ENCODE measurements at places on chromosomes 7 and 10.
A peak's percentile ranks its signal among the peaks of the same experiment; 100 is the strongest.

GRCh38 chr7:767580-767940, 40.5 kb upstream of the PRKAR1B start:
- DNase-seq = peak; percentile 94

DNA sequence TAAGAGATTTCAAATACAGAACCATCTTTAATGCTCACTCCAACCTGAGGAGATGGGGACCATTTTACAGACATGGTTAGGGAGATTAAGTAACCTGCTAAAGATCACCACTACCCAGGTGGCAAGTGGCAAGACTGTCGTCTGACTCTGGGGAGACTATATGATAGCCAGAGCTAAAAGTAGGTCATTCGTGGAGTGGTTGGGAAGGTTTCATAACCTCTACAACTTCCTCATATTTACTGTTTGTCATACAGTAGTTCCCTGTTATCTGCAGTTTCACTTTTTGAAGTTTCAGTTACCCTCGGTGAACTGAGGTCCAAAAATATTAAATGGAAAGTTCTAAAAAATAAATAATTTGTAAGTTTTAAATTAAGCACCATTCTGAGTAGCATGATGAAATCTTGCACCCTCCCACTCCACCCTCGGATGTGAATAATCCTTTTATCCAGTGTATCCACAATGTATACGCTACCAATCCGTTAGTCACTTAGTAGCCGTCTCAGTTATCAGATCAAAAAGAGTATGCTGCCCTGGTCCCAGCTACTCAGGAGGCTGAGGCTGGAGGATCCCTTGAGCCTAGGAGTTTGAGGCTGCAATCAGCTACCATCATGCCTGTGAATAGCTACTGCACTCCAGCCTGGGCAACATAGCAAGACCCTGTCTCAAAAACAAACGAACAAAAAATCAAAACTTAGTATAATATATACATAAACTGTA, 14.9 kb upstream of the LGI1 start:
- DNase-seq = no peak

GRCh38 chr7:84822941-84823510, 363.8 kb downstream of the SEMA3D start:
- DNase-seq = no peak

DNA sequence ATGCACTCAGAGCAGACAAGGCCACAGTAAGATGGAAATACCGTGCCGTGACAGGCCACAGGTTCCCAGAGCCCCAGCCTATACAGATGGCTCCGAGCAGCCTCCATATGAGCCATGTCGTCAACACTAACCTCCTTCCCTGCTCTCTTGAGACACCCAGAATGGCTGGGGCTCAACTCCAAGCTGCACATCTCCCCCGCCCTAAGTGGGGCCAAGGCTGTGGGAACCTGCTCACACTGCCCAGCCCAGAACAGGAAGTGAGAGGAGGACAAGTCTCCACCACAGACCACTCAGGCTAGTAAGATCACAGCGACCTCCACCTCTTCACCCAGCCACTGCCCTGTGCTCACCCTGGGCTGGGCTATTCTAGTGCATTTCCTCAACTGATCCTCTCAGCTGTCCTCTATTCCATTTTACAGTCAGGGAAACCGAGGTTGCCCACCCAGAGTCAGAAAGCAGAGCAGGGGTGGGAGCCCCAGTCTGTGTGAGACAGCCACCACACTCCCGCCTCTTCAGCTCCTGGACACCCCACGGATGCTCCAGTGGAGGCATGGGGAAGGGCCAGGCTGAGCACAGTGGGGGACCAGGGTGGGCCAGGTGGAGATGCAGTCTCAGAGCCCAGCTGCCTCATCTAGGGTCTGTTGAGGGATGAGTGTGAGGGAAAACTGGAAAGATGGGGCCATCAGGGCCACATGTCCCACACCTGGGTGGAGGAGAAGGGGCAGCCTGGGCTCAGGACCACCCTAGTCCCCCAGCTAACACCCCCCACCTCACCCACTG, 11.6 kb downstream of the GRID1 start:
- no peak for DNase-seq

GRCh38 chr7:20681258-20681882, 65.9 kb downstream of the ABCB5 start:
- no peak for DNase-seq

DNA sequence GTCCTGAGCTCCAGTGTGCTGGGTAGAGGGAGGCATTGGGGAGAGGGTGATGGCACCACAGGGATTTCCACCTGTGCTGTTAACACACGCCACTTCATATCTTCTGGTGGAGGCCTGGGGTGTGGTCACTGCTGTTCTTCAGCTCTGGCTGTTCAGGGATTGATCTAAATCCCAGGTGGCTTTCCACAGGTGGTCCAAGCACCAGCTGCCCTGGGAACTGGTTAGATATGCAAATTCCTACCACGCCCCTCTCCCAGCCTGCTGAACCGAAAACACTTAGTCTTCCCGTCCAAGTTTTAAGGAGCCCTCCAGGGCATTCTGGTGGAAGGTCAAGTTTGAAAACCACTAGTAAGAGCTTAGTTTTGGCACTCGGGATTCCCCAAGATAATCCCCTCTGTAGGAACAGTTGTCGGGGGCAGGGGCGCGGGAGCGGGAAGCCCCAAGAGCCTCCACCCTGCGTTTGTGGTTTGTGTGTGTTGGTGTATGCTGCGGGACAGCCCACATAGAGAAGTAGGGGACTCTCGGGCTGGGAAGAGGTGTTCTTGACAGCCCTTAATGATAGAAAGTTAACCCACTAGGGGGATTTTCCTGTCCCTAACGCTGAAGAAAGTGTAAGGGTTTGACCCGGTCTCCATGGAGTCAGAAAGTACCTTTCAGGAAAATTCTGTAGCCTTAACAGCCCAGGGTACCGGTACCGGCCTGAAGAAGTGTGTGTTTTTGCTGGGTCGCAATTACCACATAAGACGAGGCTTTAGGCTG, 5.1 kb downstream of the DEPP1 start:
- no peak for DNase-seq

- no peak for DNase-seq
Observed at GRCh38 chr7:19899529-19899928, 126.1 kb upstream of the TMEM196 start.

GRCh38 chr7:106110238-106110560, 1.9 kb downstream of the SYPL1 start:
- DNase-seq = no peak

DNA sequence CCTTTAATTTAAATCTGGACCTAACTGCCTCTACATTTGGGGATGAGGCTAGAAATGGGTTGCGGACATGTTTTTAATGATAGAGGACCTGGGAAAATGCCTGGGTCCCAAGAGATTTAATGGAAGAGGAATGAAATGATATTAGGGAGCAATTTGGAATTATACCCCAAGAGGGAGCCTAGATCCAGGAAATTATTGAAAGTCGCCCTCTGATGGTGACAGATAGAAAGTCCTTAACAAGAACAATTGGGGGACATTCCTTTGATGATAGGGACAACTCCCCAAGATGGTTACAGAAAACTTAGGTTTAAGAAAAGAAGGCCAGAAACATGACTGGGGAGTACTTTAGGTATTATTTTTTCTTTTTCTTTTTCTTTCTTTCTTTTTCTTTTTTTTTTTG, 9.5 kb upstream of the TSGA13 start:
- DNase-seq = peak; percentile 36

GRCh38 chr10:22058201-22058600, 54.7 kb upstream of the DNAJC1 start:
- no peak for DNase-seq

DNA sequence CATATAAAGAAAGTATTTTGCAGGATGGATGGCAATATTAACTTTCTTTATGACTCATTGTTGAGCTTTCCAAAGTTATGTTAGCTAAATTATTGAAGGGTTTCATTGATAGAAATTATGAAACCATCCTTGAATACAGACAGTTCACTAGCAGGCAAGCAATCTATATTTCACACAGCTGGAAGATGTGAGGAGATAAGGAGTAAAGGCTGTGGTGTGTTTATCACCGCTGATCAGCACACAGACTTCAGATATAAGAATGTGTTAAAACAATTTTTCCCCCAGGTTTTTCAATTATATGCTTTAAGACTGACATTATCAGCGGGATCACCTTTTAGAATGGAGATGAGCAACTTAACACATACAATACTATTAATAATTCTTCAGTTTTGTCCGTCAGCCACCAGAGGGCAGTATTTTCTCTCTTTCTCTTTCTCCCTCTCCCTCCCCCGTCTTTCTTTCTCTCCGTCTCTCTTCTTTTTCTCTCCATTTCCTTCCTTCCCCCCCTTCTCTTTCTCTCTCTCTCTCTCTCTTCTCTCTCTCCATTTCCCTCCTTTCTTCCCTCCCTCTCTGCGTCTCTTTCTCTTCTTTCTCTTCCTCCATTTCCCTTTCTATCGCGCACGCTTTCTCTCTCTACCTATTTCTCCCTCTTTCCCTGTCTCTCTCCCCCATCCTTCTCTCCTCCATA, 62.9 kb upstream of the FAM171A1 start:
- peak; percentile 22 for DNase-seq

- no peak for DNase-seq
Observed at GRCh38 chr7:106203473-106203872, 81.3 kb downstream of the NAMPT start.

- DNase-seq = no peak
Observed at GRCh38 chr10:31317652-31318381, 1.2 kb upstream of the ZEB1 start.

DNA sequence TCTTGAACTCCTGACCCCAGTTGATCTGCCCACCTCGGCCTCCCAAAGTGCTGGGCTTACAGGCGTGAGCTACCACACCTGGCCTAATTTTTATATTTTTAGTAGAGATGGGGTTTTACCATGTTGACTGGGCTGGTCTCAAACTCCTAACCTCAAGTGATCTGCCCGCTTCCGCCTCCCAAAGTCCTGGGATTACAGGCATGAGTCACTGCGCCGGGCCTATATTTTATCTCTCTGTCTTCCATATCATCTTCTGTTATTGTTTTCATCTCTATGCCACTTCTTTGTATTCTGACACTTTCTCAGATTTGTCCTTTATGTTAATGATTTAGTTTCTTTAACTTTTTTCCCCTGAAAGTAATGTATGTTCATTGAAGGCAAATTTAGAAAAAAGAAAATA, 55.0 kb upstream of the FMC1 start:
- no peak for DNase-seq

DNA sequence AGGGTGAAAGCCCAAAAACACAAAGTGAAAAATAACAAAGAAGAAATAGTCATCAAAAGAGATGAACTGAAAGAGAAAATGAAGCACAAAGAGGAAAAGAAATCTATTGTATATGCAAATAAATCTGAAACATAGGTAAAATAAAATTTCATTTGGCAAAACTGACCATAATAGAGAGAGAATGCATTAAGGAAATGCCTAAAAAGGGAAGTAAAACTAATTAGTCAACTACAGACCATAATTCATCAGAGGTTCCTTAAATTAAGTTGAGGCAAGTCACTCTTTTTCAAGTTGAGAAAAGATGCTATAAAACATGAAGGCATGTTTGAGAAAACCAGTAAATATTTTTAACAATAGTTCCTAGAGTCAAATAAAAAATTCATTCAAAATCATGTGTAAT, 233.3 kb downstream of the LRRN3 start:
- no peak for DNase-seq

DNA sequence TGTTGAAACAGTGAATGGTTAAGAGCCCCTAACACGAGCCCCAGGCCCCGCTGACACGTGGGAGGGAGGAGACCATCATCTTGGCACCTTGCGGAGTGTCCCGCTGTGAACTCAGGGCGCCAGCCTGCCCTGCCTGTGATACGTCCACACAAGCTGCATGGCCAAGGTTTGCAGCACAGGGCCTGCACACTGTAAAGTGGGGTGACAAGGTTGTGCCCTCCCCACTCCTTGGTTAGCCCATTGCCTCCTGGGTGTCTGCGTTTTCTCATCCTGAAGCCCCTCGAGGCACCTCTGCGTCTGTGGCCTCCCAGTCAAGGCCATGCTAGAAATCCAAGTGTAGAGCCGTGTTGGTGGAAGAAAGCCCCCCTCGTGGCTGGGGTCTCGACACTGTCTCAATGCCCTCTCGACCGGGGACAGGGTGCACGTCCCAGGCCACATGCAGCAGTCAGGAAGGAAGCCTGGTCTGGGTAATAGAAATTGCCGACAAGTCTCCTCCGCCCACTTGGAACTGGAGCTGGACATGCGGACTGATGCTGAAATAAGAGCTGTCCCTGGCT, 192.1 kb downstream of the DNAJB6 start:
- DNase-seq = no peak

- DNase-seq = no peak
Observed at GRCh38 chr7:149716007-149716931, 57.1 kb downstream of the ZNF467 start.

GRCh38 chr7:79770970-79771369, 317.5 kb upstream of the MAGI2 start:
- DNase-seq = no peak

GRCh38 chr10:10995120-10995519, 22.6 kb upstream of the CELF2 start:
- DNase-seq = no peak

DNA sequence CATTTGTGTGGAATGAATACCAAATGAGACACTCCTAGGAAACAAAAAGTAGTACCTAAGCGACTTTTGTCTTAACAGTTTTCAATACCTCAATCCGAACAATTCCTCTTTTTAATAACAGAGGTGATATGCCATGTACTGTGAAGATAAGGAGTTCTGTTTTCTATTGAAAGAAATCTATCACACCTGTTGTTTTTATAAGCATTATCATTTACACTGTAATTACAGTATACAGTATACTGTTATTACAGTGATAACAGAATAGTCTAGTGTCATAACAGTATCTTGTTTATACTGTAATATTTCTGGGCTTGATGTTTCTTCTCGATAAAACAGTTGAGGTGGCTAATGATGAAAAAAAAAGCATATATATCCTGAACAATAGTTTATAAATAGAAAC, 9.4 kb upstream of the RHOBTB1 start:
- no peak for DNase-seq

GRCh38 chr10:85527616-85528317, 838.8 kb downstream of the GRID1 start:
- no peak for DNase-seq

- no peak for DNase-seq
Observed at GRCh38 chr10:88874281-88874680, 5.8 kb upstream of the STAMBPL1 start.

DNA sequence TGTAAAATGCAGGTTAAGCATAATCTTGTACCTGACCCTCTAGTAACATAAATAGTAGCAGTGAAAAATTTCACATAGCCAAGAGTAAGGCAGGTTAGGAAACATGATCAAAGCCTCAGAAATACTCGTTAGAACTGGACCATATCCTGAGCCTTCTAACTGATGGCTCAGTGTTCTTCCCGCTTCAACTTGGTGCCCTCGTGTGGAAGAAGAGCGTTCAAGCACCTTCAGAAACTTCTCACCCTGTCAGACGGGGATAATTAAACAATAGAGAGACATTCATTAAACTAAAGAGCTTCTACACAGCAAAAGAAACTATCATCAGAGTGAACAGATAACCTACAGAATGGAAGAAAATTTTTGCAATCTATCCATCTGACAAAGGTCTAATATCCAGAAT, 124.5 kb downstream of the MYOF start:
- peak; percentile 27 for DNase-seq

Data from NCI-H2171 (cell line).